ENCODE measurements at places on chromosomes 7 and 10. TPM values are rescaled to one million over a fixed set of nuclear protein-coding genes. Genes with fewer than 3 reads are reported as not detected.

Gene ANKRD16
- total RNA-seq, result 6.8 TPM

Gene NEBL
- total RNA-seq, result 29.3 TPM

Gene OR6V1
- total RNA-seq, result not detected

Gene MLXIPL
- 22.3 TPM for total RNA-seq

Gene SPACDR
- 0.49 TPM for total RNA-seq
